ENCODE measurements at places on chromosomes 12 and 14.

GRCh38 chr12:94875525-94875924 is 128.0 kb downstream of the NDUFA12 start:
- no peak for DNase-seq

DNA sequence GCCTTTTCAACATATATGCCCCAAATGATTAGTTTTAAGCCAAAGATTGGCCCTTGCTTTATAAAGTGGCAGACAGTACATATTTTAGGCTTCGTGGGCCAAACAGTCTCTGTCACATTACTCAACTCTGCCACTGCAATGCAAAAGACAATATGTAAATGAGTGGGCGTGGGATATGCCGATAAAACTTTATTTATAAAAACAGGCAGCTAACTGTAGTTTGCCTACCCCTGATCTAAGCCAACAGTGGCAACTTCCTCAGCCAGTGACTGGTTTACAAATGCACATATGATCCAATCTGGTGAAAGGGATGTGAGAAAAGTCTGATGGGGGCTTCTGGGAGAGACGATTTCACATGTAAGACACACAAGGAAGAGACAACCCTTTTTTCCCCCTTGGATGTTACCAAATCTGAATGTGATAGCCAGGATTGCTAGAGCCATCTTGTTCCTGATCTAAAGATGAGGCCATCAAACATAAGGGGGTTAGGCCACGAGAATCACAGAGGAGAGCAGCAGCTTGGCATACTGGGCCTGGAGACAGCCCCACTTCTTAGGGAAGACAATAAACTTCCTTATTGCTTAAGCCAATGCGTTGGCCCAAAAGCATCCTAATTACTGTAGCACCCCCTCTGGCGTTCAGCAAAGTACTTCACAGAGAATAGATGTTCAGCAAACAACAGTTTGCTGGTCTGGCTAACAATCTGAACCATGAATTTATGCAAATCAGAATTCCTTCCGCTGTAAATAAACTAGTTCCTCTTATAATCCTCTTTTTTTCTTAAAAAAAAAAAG is 75.2 kb upstream of the TMCC3 start:
- no peak for DNase-seq

DNA sequence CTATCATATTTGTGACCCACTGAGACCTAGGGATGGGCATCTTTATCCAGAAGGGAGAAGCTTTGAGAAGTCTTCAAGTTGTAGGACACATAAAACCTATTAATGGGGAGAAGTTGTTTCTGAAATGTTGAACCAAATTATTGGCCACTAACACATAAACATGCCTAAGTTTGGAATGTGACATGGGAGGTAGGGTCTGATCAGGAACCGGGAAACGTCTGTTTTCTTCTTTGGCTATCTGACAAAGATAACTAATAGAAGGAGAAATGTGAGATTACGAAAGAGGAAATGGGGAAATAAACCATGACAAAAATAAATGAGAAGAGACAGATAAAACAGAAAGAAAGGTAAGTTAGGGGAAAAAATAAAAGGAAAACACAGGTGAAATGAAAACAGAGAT is 425.2 kb downstream of the EGLN3 start:
- DNase-seq, result no peak

DNA sequence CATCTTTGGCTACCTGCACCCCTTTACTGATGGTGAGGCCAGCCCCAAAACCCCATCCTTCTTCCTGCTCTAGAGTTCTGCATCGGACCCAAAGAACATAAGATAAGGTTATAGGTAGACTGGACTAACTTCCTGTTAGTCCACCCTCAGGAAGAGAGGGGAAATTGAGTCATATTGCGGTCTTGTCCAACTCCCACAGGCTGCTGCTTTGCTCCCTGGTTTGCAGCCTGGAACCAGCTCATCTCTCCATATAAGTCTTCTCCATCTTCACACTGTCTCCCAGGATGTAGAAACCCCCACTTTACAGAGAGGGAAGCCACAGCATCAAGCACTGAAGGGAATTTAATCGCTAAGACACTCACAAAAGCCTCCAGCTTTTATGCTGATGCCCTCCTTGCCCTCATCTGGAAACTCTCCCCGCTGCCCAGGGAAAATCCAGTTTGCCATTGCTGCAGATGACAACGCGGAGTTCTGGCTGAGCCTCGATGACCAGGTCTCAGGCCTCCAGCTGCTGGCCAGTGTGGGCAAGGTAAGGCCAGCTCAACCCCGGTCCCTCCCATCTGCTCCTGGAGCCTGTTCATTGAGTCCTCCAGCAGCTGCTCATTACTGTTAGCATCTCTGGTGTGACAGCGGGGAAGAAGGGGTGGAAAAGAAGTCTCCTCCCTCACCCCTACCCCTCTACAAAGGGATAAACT is 85.3 kb downstream of the B4GALNT3 start:
- no peak for DNase-seq

DNA sequence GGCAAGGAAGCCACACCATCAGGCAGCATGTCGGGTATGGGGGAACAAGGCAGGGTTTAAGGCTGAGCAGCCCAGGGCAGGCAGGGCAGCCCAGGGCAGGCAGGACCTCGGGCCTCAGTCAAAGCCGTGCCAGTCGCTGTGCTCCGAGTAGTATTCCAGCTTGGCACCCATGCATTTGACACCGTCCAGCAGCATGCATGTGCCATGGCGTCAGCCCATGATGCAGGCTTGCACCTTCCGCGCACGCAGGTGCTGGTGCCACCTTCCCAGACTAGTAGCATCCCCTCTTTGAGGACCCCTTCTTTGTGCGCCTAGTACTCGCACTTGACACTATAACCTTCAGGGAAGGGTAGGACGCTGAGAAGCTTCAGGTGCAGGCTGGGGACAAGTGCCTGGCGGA is 11.6 kb upstream of the ADCY6 start:
- no peak for DNase-seq

DNA sequence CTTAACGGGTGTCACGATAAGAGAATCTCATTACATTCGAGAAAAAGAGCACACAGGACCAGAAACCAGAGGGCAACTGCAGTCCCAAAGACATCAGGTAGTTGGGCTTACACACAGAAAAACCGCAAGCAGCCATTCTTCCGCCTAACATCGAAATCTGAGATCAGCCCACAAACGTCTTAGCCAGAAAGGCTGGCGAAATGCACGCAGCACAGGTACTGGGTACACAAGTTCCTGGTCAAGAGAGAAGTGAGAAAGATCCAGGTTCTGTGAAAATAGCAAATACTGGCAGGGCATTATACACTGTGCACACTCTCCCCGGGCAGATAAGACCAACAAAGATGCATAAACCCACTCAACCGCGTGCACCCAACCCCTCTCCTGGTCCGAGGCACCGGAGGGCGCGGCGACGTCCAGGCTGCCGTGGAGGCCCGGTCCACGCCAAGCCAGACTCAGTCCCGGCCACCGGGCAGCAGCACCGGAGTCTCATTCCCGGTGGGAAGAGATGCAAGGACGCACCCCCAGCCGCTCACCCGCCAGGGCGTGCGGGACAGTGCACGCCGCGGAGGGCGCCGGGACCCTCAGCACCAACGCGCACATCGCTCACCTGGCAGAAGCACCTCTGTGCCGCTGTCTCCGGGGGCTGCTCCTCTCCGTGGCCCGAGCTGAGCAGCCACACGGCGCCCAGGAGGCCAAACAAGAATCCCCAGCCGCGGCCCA is 437 bp downstream of the ERO1A start:
- DNase-seq, result peak; percentile 49

DNA sequence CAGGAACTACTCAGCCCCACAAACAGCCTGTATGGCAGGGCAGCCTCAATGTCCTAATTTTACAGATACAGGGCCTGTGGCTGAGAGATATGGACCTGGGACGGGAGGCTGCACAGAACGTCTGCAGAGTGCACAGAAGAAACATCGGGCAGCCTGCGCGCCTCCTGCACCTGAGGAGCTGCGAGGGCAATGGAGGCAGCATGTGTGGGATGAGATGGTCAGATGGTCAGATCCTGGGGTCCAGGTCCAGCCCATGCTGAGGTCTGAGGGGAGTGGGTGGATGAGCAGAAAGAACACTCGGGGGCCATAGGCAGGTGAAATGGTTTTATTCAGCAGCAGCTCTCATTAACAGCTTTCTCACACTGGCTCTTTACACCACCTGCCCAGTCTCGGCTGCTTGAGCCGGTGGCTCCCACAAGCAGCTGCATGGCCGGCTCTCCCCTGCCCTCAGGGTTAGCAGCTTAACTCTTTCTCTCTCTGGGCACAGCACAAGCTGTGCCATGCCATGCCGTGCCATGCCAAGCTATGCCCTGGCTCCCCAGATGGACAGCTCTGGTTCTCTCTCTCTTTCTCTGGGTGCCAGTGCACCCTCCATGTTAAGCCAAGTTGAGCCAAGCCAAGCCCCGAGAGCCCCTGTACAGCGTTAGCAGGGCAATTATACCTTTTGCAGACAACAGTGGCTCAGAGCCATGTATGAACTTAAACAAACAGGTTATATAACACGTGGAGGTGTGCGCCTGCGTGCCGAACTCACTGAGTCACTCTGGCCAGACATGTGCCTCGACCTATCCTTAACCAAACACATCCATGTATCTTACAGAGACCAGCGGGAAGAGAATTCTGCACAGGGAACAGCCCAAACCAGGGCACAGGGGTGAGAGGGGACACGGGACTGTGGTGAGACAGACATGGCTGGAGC is 47.6 kb downstream of the RIMBP2 start:
- no peak for DNase-seq

DNA sequence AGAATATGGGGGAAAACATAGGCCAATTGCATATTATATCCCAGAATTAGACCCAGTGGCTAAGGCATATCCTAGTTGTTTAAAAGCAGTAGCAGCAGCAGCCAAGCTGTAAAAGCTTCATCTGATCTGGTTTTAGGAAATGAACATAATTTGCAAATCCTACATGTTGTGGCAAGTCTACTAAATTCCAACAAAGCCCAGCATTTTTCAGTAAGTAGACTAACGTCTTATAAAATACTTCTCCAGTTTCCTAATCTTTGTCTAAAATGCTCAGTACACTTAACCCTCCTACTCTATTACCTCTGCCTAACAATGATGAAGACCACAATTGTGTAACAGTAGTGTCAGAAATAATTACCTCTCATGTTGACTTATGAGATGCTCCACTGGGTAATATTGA is 70.9 kb upstream of the RERGL start:
- DNase-seq, result no peak

GRCh38 chr12:50928392-50928791 is 24.0 kb upstream of the HIGD1C start:
- no peak for DNase-seq

GRCh38 chr14:68471029-68471963 is 321.6 kb downstream of the ZFP36L1 start:
- no peak for DNase-seq

- DNase-seq, result no peak
These were observed 6.5 kb downstream of the XRCC3 start for GRCh38 chr14:103708750-103709187.

GRCh38 chr12:18431771-18432170 is 170.5 kb downstream of the PIK3C2G start:
- no peak for DNase-seq

DNA sequence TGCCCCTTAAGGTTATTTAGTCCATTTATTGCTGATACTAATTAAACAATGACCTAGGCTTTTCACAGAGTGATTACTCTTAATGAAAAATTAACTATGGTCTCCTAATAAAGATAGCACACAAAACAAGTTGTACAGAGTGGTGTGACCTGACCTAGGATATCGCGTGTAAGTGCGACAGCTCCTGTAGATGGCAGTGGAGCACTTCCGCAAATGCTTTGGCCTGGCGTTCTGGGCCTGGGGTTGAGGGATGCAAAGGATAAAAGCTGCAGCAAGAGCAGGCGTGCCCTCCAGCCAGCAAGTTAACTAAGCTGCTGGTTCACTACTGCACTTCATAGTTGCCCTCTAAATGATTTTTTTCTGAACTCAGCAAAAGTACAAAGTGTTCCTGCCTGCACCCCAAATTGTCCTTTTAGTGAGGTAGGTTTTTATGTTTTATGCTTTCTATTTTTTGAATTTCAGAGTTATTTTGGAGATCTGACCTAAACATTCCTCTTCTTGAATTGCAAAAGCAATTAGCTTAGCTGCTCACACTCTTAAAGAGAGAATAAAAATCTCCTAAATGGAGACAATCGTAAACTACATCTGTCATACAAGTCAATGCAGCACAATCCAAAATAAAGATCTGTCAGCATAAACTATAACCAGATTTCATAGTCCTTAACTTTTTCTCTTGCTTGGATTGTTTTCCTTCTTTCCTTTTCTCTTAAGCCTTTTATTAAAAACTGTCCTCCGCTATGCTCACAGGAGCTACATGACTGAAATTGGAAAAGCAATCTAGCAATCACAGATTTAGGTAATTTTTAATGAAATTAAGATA is 379.6 kb downstream of the LRIG3 start:
- DNase-seq, result peak; percentile 71

- no peak for DNase-seq
These were observed 271.3 kb upstream of the TMPO start for GRCh38 chr12:98244136-98244535.

- no peak for DNase-seq
These were observed 306.1 kb upstream of the RGS6 start for GRCh38 chr14:71625891-71626701.

- DNase-seq, result no peak
These were observed 59.5 kb upstream of the IGF1 start for GRCh38 chr12:102539651-102540553.

DNA sequence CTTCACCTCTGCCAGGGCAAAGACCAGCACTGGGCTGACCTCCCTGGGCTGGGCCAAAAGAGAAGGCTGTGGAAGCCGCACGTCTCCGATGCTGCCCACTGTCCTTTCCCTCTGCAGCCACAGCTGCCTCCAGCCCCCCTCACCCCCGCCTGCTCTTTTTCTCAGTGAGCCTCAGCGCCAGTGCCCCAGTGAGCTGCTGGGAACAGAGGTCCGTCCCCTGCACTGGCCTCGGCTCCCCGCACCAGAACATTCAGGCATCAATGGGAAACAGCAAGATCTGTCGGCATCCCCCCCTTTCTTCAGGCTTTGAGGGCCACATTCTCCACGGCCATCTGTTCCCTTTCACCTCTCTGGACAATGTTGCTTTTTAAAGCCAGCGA is 398.1 kb downstream of the ZFP36L1 start:
- DNase-seq, result no peak

DNA sequence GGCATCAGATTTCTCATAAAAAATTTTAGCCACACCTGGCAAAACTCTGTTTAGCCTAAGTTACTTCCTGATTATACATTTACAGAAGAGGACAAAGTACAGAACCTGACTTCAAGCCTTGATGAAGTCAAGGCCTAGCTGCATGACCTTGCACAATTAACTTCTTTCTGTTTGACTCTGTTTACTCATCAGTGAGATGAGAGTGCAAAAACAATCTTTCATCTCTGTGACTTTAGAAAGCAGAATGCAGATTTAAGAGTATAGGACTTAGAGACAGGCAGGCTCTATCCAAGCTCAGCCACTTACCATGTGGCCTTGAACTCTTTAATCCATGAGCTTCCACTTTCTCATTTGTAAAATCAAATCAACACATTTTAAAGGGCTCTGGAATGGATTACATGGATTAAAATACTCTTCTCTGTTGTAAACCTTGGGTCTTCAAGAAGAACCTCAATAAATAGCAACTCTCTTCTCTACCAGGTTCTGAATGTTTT is 1178.9 kb downstream of the FLRT2 start:
- no peak for DNase-seq

- DNase-seq, result no peak
These were observed 41.9 kb downstream of the PDE6H start for GRCh38 chr12:15014708-15015107.

- no peak for DNase-seq
These were observed 27.0 kb downstream of the GPR19 start for GRCh38 chr12:12669020-12669419.

- DNase-seq, result no peak
These were observed 11.4 kb downstream of the RILPL1 start for GRCh38 chr12:123522164-123522563.

Measured in NCI-H187 (cell line).